Activated CD8-positive, alpha-beta T cell treated with anti-CD3 and anti-CD28 coated beads, Interleukin-2, amount 10 ng/mL, durations not matched to agents 7 days and 5 days (primary cell): ENCODE measurements at places on chromosomes 7 and 10. TPM values are rescaled to one million over a fixed set of nuclear protein-coding genes. Genes with fewer than 3 reads are reported as not detected.

DNA sequence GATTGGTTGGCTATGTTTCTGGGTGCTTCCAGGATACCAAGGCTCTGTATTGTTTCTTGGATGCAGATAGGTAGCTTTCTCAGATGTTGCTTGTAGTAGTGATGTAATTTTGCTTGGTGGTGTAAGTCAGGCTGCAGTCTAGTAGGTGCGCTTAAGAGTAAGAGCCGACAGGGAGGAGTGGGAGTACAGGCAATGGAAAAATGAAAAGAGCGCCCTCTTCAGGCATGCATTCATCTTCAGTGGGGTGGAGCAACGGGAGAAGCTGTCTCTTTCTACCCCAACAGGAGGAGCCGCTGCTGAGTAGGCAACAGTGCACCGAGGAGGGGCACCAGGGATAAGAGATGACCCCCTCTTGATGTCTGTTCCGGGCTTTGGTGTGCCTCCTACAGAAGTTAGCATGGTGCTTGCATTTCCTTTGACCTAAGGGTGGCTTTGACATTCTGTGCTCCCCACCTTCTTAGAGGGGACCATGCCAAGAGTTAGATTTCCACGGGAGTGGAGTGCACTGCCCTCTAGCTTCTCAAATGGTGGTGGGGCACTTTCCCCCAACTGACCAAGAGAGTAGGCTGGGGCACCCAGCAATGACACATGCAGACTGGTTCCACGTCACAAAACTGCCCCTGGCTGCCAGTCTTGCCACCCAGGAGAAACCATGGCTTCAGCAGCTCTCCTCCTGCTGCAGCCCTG is 56.1 kb downstream of the ZNF783 start:
- no peak overlapping the region for H3K27ac ChIP-seq
- DNase-seq: no peak
- H3K27me3 ChIP-seq: peaks cover 20% of the 10 kb centered on the region
- H3K36me3 ChIP-seq: no peaks in the 10 kb centered on the region
- no peak overlapping the region for H3K4me3 ChIP-seq
- H3K4me1 ChIP-seq: peaks cover 10% of the 10 kb centered on the region

- H3K4me3 ChIP-seq: no peak overlapping the region
- DNase-seq: peak; percentile 82
- no peaks in the 10 kb centered on the region for H3K36me3 ChIP-seq
- no peaks in the 10 kb centered on the region for H3K27me3 ChIP-seq
Measured at GRCh38 chr10:62637249-62638061, 167.1 kb upstream of the ADO start.

- DNase-seq: no peak
- H3K4me3 ChIP-seq: no peak overlapping the region
- peaks cover 58% of the 10 kb centered on the region for H3K27me3 ChIP-seq
Measured at GRCh38 chr7:151411551-151411950, 1.7 kb upstream of the WDR86 start.

GRCh38 chr10:12907656-12908055 is 93.9 kb downstream of the CCDC3 start:
- peaks cover 7% of the 10 kb centered on the region for H3K27me3 ChIP-seq
- H3K36me3 ChIP-seq: no peaks in the 10 kb centered on the region
- no peak overlapping the region for H3K4me3 ChIP-seq
- no peak for DNase-seq
- no peak overlapping the region for H3K27ac ChIP-seq
- H3K4me1 ChIP-seq: no peaks in the 10 kb centered on the region

- H3K4me1 ChIP-seq: peaks cover 28% of the 10 kb centered on the region
- H3K27me3 ChIP-seq: peaks cover 12% of the 10 kb centered on the region
- H3K4me3 ChIP-seq: peak overlapping the region; percentile 64
- H3K27ac ChIP-seq: peak overlapping the region; percentile 86
Measured at GRCh38 chr7:2863461-2864066, 19.5 kb upstream of the GNA12 start.

DNA sequence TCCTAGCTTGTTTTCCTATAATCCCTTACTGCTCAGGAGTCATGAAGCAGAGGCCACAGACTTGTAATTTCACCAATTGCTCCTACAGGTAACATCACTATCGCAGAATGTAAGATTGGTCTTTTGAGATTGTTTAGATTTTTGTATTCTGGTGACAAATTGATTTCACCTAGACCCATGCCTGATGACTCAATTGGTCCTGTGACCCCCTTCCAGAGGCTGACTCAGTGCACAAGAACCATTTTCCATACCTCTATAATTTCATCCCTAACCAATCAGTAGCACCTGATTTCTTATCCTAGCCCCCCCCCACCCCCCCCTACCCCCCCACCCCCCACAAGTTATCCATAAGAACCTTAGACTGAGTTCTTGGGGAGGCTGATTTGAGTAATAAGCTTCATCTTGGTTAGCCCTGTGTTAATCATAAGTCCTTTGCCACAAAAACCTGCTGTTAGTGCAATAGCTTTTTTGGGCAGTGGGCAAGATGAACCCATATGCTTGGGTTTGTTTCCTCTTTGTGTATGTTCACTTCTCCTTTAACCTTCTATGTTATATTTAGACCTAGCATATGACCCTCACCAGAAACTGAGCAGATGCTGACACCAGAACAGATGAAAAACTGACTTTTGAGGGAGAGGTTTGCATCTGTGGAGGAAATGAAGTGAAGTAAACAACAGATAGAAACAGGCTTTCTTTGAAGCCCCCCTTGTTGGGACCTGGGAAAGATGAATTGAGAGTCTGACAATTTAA is 187.1 kb downstream of the KIF20B start:
- no peaks in the 10 kb centered on the region for H3K4me1 ChIP-seq
- no peak overlapping the region for H3K4me3 ChIP-seq
- H3K36me3 ChIP-seq: no peaks in the 10 kb centered on the region
- H3K27ac ChIP-seq: no peak overlapping the region
- DNase-seq: no peak
- peaks cover 6% of the 10 kb centered on the region for H3K27me3 ChIP-seq

DNA sequence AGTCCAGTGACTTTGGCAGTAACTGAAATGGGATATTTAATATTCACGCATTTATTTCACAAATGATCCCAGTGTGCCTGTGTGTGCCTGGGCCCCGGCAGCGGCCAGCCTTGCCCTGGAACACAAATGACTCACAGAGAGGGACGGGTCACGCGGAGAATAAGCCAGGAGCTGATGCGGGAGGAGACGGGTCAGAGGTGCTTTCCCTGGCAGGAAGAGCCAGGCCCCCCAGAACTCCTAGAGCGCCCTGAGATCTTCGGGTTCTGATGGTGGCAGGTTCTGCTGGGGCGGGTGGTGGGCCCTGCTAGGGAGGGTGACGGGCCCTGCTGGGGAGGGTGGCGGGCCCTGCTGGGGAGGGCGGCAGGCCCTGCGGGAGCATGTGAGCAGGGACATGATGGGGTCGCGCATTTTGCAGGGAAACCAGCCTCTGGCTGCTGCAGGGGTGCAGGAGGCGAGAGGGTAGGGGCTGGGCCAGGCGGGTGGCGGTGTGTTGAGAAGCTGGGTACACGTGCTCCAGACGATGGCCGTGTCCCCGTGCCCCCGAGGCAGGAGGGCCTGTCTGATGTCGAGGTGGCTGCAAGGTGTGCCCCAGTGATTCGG is 84.2 kb upstream of the DIP2C start:
- H3K36me3 ChIP-seq: no peaks in the 10 kb centered on the region
- H3K27me3 ChIP-seq: no peaks in the 10 kb centered on the region
- DNase-seq: no peak
- no peak overlapping the region for H3K27ac ChIP-seq

GRCh38 chr10:486206-486605 is 203.3 kb downstream of the DIP2C start:
- H3K4me1 ChIP-seq: no peaks in the 10 kb centered on the region
- DNase-seq: no peak
- H3K27me3 ChIP-seq: no peaks in the 10 kb centered on the region
- H3K4me3 ChIP-seq: no peak overlapping the region

The CFAP46 gene
- not detected for total RNA-seq

The SLC13A1 gene
- not detected for total RNA-seq
